Stimulated activated CD8-positive, alpha-beta memory T cell treated with anti-CD3 and anti-CD28 coated beads, Interleukin-15, amount 100 ng/mL, for 48 hours (primary cell): ENCODE measurements at places on chromosomes 16 and 17.

GRCh38 chr16:63171545-63171944, 1135.3 kb upstream of the CDH8 start:
- DNase-seq = no peak

DNA sequence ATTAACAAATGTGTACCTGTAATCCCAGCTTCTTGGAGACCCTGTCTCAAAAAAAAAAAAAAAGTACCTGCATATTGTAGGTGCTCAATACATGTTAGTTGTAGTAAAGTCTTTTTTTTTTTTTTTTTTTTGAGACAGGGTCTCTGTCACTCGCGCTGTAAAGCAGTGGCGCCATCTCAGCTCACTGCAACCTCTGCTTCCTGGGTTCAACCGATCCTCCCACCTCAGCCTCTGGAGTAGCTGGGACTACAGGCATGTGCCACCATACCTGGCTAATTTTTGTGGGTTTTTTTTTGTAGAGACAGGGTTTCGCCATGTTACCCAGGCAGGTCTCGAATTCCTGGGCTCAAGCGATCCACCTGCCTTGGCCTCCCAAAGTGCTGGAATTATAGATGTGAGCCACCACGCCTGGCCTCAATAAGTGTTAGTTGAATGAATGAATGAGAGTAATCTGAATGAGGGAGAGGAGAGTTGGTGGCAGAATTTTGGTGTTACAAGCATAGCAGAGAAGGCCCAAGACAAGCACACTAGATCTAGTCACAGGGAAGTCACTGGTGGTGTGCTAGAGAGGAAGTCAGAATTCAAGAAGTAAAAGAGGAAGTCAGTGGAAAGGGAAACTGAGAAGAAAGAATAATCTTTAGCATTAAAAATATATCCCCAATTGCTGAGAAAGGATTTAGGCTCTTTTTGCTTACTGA, 9.4 kb upstream of the MYL4 start:
- no peak for DNase-seq

- no peak for DNase-seq
These were observed 8.7 kb downstream of the OGFOD1 start for GRCh38 chr16:56460101-56460500.

- DNase-seq = no peak
These were observed 171.0 kb downstream of the RBFOX1 start for GRCh38 chr16:7503666-7504065.

DNA sequence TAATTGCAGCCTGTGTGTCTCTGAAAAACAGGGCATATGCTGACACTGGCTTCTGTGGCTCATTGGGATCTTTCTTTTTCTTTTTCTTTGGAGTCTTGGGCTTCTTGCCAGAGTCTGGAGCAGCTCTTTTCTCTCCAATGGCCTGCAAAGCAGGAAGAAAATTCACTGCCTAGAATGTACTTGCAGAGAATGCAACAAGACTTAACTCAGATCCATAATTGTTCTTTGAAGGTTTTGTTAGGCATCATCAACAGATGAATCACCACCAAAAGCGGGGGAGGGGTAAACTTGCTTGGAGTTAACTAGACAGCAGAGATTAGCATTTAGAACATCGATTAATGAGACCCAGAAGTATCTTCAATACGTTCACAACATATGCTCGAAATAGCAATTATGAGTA, 100.9 kb downstream of the TOX3 start:
- no peak for DNase-seq

- DNase-seq = no peak
These were observed 42.8 kb upstream of the FOXF1 start for GRCh38 chr16:86467490-86467889.

GRCh38 chr16:11138022-11138768, 117.8 kb downstream of the SOCS1 start:
- DNase-seq = no peak

DNA sequence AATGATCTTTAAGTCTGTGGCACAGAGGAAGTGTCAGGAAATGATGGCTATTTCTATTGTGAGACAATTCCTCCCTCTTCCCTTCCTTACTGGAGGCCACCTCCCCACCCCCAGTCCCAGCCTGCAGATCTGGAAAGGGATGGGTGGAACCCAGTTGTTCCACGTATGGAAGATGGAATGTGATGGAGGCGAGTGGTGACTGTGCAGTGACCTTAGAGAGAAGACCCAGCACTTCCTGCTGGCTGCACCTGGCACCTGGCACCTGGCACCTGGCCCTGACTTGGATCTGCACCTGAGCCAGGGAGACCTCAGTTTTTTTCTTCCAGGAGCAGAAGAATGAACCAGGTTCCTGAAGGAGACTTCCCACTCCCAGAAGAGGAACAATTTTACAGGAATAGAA, 33.0 kb upstream of the TMC5 start:
- DNase-seq = no peak

DNA sequence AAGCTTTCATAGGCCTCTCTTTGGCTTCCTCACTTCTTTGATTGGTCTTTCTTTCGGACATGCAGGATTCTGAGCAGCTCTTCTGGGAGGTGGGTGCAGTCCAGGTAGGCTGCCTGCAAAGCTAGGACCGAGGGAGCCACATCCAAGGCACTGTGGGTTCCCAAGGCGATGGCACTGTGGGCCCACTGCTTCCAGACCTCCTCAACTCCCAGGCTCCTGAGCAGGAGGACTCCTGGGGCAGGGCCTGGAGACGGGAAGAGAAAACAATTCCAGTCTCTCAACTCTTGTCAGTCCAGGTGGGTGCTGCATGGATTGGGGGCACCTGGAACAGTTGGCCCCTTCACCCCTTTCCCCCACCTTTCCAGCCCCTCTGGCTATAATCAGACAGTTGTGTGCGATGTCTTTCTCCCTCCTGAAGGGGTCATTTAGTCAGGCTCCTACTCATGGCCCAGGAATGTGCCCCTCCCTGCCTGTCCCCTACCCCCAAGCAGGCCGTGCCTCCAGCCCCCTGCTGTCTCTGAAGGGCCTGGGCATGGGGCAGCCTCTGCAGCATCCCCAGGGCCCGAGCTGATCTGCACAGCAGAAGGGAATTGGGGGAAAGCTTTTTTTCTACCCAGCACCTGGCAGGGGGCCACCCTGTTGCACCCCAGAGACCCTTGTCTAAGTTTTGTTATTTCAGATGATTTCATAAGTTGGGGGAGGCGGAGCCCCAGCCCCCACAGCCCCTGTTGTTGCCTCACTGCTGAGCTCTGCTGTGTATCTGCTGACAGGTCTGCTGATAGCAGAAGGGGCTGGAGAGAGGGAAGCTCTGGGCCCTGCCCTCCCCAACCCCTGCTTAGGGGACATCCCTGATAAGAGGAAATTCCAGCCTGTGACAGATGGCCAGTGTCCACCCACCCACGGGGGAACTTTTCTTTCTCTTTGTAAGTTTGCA, 330.3 kb downstream of the SEC14L1 start:
- no peak for DNase-seq

GRCh38 chr17:41760878-41761277, 25.6 kb downstream of the JUP start:
- no peak for DNase-seq

GRCh38 chr16:27720731-27721530, 171.0 kb downstream of the KATNIP start:
- no peak for DNase-seq

GRCh38 chr16:85436207-85436606, 176.9 kb upstream of the GSE1 start:
- DNase-seq = no peak

GRCh38 chr17:416293-417206, 63.9 kb upstream of the RPH3AL start:
- no peak for DNase-seq

DNA sequence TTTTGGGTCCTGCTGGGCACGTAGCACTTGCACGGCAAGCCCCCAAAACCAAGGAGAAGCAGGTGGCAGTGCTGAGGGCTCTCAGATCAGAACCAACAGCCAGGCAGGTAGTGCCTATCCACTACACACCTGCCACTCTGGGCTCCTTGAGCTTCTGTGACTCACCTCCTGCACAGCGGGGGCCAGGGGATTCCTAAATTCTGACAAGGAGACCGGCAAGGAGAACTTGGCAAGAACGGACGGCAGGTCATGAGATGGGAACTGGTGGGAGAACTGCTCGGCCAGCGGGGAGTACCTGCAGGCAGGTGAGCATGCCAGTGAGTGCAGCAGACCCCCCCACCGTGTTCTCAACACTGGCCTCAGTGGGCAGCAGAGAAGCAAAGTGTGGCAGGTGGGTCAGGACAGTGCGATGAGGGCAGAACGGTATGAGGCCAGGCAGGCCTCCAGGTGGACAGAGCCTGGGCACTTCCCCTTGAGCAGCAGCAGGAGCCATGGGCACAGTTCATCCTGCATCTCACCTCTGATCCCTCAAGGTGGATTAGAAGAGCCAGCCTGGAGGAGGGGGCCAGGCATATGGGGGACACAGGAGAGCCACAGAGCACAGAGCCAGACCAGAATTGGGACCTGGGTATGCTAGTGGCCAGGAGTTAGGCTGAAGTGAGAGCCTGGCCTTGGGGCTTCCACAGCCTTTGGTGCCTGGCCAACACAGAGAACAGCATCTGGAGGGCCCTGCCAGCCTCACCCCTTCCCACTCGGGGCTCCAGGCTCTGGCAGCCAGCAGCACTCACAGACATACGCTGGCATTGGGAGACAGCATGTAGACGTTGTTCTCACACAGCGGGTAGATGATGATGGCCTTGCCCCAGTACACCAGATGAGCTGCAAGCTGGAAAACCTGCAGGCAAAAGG, 14.7 kb downstream of the MPG start:
- DNase-seq = no peak

DNA sequence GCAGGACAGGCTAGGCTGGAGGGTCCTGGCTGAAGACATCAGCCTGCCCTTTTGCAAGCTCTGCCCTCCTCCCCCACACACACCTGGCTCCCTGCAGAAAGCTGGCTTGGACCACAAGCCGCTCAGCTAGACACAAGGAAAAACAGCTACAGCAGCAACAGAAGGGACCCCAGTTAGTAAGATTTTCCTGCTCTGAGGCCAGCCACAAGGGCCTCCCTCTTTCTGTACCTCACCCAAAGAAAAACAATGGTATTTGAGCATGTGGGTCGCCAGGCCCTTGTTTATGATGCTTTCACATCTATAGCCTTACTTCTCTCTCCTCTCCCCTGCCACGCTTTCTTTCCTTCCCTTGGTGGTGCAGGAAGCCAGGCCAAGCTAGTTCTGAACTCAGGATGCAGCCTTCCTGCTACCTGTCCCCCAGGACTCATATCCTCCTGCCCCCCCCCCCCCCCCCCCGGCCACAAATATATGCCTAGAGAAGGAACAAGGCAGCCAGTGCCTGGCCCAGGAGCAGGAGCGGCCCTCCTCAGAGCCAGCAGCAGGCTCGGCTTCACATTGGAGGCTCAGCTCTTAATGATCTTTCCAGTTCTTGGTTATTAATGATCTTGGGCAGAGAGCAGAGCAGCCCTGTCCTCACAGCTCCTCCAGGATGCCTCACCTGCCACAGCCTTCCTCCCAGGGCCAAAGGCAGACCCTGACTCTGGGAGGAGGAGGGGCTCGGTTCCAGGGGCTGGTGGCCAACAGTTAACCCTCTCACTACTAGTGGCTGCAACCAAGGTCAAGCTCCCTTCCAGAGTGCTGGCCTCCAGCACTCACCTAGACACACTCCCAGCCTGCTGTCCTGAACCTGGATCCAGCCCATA, 19.5 kb downstream of the GRIN2C start:
- DNase-seq = no peak

DNA sequence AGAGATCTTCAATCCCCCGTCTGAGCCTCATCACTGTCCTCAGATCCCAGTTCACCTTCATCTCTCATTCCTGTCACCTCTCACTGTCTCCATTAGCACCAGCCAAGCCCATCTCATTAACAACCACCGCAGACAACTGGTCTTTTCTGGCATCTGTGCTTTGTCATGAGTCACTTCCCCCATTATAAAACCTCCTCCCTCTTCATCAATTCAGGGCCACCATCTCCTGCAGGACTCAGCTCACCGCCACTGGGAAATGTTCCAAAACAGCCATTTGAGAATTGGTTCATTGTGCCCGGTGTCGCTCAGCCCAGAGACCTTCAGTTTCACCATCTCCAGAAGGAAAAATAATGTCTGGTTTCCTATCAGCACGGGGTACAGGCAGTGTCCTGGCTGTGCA, 56.9 kb upstream of the TEKT3 start:
- no peak for DNase-seq

DNA sequence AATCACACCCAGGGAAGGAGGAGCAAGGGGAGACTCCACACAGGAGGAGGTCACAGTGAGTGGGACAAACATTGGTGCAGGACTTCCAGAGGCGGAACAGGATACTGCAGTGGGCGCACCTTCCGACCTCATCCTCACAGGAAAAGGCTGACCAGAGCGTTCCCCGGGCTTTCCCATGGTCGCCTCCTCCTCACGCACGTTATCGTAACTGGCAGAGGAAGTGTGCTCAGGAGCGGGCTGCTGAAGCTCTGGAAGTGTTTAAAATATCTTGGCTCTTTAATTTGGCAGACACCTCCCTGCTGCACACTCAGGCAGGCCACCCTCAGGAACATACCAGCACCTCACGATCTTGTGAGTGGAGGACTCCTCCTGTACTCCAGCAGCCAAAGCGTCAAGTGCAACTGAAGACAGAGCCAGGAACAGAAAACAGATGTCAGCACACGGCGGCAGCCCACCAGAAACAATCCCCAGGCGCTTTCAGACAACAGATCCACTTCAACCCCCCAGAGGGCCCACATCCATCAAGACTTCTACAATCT, 17.5 kb downstream of the FANCA start:
- DNase-seq = no peak

DNA sequence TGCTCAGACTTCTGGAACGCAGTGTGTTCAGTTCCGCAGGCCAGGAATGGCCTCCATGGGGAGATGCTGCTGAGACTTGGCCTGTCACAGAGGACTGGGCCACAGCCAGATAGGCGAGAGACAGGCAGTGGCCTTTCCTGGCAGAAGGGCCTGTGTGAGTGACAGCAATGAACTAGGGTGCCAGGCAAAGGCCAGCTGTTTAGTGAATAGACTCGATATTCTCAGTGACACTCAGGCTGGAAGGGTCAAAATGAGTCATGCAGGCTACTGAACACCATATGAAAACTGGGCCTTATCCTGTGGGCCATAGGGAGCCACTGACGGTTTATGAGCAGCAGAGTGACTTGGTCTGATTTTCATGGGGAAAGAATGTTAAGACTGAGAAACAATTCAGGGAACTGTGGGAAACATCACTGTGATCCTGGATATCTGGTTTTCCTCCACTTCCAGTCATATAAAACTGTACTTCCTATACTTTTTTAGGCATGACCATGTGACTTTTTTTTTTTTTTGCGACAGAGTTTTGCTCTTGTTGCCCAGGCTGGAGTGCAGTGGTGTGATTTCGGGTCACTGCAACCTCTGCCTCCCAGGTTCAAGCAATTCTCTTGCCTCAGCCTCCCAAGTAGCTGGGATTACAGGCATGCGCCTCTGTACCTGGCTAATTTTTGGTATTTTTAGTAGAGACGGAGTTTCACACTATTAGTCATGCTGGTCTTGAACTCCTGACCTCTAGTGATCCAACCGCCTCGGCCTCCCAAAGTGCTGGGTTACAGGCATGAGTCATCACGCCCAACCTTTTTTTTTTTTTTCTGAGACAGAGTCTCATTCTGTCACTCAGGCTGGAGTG, 5.2 kb upstream of the NUBP1 start:
- peak; percentile 46 for DNase-seq

DNA sequence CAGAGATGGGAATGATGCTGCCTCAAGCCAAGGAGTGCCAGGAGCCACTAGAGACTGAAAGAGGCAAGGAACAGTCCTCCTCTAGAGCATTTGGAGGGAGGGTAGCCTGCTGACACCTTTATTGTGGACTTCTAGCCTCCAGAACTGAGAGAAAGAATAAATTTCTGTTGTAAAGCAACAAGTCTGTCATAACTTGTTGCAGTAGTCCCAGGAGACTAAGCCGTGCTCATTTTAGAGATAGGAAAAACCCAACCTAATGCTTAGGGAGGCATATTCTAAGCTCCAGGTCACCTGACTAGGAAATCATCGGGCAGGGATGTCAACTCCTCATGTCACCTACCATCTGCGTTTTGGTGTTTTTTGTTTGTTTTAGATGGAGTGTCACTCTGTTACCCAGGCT, 345.4 kb upstream of the EEF2KMT start:
- DNase-seq = no peak
